Stimulated activated CD8-positive, alpha-beta memory T cell treated with anti-CD3 and anti-CD28 coated beads, Interleukin-12 subunit alpha, Interleukin-12 subunit beta, amount 100 ng/mL, for 4 hours (primary cell): ENCODE measurements at places on chromosomes 7 and 10.

DNA sequence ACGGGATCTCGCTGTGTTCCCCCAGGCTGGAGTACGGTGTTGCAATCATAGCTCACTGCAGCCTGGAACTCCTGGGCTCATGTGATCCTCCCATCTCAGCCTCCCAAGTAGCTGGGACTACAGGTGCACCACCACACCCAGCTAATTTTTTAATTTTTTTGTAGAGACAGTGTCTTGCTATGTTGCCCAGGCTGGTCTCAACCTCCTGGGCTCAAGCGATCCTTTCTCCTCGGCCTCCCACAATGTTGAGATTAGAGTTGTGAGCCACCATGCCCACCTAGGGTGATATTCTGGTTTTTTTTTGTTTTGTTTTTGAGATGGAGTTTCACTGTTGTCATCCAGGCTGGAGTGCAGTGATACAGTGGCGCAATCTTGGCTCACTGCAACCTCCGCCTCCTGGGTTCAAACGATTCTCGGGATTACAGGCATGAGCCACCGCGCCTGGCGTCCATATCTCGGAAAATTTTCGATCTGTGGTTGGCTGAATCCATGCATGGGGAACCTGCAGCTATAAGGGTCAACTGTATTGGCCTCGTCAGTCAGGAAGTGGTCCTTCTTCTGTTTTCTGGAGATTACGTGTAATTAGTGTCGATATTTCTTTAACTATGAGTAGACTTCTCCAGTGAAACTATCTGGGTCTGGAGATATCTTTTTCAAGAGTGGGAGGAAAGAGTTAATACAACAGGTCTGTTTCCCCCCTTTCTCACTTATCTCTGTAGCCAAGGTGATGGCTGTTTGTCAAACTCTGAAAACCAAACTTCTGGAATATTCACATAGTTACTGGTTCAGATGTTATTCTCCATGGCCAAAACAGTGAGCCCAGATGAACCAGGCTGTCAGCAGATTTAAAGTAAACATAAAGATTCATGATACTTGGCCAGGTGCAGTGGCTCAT is 21.0 kb upstream of the FIS1 start:
- DNase-seq = no peak

- DNase-seq = no peak
Measured at GRCh38 chr7:2776401-2776800, 67.7 kb downstream of the GNA12 start.

DNA sequence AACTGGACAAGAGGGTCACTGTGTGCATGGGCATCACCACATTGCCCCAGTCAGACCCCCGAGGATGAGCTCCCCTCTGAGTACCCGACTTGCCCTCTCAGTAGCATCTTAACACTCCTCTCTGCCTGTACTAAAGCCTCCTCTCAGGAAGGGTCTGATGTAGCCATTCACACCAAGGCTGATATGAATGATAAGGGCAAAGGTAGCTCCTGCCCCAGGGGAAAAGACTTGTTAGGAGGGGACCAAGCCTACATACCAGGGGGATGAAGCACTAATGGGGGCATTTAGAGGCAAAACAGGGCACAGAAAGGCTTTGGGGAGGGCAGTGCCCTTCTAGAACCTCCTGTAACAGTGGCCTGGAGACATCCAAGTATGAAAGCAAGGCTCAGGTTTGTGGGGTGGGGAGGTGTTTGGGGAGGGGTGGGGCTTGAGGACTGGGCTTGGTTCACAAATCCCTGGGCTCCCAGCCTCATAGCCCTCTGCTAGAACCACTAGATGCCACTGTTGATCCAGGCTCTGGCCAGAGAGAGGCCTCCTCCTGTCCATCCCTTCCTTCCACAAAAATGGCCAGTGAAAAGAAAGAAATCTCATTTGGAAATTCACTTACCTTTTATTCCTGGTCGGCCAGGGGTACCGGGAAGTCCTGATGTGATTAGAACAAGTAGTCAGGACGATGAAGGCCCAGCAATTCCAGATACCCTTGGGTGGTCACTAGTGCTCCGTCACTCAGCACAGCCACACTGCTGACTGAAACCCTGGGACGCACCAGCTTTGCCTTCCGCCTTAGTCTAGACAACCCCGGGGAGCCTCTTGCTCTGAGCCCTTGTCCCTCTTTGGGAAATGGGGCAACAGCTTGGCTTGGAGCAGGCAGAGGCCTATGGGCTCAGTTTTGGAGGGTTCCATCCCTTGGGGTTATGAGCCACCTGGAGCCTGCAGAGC is 40.3 kb downstream of the COL17A1 start:
- no peak for DNase-seq

DNA sequence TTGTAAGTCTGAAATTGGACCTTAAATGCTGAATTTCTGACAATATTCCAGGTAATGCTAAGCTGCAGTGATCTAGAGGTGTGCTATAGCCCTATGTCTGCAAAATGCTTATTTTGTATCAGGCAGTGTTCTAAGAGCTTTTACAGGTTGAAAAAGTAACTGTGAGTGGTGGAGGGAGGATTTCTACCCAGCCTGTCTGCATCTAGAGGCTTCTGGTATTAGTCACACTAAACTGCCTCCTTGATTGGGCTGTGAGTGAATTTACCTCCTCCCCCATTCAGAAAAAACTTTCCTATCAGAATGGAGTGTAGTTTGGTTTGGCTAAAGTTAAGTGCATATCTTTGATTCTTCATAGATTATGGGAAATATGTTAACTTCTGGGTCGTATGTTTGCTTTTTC is 56.8 kb downstream of the BBS9 start:
- DNase-seq = no peak

GRCh38 chr10:73131301-73131700 is 21.0 kb downstream of the NUDT13 start:
- DNase-seq = no peak

DNA sequence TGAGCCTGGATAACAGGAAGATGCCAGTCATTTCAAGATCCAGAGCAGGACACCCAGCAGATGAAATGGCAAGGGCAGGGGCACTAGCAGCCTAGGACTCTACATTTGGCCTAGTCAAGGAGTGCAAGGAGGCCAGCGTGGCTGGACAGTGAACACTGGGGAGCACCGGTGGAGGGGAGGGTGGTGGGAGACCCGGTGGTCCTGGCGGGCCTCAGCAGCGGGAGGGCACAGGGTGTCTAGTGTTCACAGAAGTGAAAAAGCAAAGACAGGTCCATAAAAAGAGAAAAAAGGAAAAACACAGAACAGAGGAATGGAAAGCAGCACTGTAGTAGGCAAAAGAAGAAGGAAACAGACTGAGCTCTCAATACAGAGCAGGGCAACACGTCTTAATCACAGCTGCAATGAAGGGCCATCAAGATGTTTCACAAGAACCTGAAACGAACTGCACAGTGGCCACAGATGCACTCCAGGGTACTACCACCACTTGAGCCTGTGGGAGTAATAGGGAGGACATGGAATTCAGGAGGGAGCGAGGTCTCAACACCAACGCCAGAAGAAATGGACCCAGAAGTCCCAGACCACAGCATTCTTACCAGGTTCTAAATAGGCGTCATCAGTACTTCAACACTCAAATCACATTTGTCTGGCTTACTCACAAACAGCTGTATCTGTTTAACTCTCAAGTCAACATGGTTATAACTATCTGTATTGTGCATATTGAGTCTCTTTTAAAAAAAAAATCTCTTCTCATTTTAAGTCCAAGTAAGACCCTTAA is 573.7 kb downstream of the PARD3 start:
- DNase-seq = no peak

DNA sequence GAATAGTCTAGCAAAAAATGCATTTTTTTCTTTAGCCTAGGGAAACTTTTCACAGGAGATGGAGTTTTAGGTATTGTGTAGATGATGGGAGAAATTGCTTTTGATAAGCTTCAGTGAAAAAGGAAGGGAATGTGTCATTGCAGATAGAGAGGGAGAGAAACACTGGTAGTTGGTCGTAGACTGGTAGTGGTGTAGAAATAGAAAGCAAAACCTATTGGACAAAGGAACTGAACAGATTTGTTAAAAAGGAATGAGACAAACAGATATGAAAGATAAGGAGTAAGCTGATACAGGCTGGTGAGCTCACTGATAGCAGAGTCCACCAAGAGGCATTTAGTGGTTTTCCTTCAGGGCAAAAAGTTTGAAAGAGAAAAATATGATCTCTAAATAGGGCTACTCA is 94.3 kb downstream of the ZEB1 start:
- DNase-seq = no peak

GRCh38 chr7:6727663-6728062 is 20.9 kb upstream of the ZNF12 start:
- no peak for DNase-seq

GRCh38 chr7:155293721-155294510 is 3.8 kb upstream of the INSIG1 start:
- no peak for DNase-seq

GRCh38 chr7:106071999-106072714 is 40.0 kb downstream of the SYPL1 start:
- no peak for DNase-seq

- no peak for DNase-seq
Measured at GRCh38 chr7:37095122-37095521, 353.5 kb downstream of the ELMO1 start.

DNA sequence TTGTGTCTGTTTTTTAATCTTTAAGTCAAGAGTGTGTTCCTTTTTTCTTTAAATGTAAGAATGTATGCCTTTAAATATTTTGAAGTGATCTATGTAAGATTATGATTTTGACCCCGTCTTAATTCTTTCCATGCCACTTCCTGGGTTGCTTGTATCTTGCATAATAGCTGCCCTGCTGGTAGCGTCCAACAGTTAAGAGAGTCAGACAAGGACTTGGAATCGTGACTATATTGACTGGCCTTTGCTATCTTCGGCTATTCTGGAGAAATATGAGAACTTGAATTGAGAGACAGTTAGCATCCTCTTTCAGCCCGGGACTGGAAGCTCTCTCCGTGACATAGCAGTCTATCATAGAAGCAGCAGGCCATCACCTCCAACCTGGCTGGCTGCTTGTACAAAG is 13.0 kb downstream of the NRP1 start:
- no peak for DNase-seq

- DNase-seq = no peak
Measured at GRCh38 chr7:6157685-6158423, 114.6 kb downstream of the CYTH3 start.

GRCh38 chr7:37259319-37259821 is 189.3 kb downstream of the ELMO1 start:
- no peak for DNase-seq

GRCh38 chr10:101038484-101038883 is 7.5 kb downstream of the SFXN3 start:
- no peak for DNase-seq

DNA sequence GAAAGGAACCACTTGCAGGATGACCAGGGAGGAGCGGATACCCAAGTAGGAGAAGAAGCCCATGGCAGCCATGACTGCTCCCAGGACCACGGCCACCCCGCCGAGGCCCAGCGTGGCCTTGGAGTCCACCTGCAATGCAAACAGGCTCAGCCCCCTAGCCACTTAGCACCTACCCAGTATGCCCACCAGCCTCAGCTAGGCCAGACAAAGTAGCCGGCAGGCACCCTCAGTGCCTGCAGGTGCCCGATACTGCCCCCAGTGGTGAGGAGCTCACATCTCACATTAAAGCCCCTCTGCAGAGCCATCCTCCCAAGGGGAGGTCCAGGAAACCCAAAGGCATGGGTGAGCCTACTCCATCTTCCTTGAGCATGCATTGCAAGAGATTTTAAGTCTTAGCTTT is 6.6 kb downstream of the NPC1L1 start:
- DNase-seq = no peak

DNA sequence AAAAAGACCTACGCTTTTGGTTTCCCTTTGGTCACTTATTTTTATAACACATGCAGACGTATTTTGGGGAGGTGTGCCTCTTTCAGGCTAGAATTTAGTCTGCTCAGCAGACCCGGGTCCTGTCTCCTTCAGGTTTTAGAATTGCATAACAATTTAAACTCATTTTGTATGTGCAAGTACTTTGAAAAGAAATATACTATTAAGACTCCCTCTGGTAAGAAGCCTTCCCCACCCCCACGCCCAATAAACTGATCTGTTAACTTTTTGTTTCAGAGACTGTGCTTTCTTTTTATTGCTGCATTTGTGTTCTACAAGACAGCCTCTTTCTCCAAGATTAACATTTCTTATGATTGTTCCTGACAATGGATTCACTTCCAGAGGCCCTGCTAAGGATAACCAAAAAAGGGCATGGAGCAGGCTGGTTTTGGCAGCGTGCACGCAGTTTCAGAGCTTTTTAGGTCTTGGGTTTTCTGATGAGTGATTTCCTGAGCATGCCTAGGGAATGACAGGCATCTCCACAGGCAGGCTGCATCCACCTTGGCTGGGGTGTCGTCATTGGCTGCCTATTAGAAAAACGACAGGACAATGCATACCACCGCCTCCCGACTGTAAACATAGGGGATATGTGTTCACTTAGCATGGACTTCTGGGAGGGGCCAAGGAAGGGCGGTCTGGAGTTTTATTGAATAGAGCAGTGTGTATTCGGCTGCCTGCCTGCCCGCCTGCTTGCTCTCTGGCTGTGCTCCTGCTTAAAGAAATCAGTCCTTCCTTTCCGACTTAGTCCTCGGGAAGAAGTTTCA is at the start of gene CALD1:
Gene CALD1, plus strand, starts transcription at position 694 of the 800 bp plus-strand sequence. CDS start 88,100 bp downstream, outside the sequence.
- DNase-seq = no peak

- no peak for DNase-seq
Measured at GRCh38 chr10:11441151-11441535, 170.3 kb downstream of the USP6NL start.

DNA sequence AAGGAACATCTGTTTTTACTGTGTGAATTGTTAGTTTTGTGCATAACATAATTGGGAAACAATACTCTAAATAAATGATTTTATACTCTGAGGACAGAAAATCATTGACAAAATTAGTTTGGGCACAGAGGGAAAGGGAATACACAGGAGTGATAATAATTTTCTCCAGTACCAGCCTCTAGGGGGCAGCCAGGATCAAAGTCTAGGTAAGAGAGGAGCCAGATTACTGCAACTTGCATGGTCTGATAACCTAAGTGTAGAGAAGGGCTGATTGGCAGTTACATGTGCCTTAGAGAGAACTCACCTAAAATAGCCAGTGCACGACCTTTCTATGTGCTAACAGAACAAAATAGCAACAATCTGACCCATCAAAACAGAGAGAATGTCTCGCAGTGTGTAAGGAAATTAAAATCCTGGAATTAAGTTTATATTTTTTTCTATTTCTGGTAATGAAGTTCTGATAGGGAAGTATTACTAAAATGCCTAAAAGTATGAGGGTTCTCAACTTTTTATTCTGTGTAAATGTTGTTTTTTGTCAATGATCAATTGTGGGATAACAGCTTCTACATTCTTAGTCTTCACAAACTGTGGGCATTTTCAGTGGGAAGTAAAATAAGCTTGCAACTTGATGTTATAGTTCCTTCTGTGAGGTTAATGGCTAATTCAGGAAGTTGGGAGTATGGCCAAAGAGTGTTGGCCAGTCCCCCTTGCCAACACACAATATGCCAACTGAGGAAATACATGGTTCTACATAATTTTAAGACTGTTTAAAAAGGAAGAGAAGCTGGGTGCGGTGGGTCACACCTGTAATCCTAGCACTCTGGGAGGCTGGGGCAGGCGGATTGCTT is 66.4 kb downstream of the EXOC6 start:
- no peak for DNase-seq

GRCh38 chr10:53091574-53091973 is 319.0 kb upstream of the MBL2 start:
- DNase-seq = no peak
